Dorsolateral prefrontal cortex (tissue), 122 donors: ENCODE measurements at places on chromosomes 6 and 20.

- DNase-seq = no peak
These were observed 1274.9 kb upstream of the GJE1 start for GRCh38 chr6:140857739-140858380.

DNA sequence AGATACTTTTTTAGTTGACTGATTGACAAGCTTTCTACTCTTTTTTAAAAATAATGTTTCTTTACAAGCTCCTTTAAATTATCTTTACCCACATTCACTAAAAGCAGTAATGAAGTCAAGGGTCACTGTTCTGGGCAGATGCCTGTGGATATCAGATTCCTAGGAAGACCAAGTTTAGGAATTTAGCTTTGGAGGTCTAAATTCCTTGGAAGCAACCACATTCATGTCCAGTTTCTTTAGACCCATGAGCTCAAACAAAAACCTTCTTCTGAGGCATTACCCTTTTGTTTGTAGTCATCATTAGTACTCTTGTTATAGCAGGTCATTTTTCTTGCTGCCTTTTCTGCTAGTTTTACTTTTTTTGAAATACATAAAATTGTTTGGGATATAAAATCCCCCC lies 462.9 kb upstream of the JAG1 start:
- no peak for DNase-seq

DNA sequence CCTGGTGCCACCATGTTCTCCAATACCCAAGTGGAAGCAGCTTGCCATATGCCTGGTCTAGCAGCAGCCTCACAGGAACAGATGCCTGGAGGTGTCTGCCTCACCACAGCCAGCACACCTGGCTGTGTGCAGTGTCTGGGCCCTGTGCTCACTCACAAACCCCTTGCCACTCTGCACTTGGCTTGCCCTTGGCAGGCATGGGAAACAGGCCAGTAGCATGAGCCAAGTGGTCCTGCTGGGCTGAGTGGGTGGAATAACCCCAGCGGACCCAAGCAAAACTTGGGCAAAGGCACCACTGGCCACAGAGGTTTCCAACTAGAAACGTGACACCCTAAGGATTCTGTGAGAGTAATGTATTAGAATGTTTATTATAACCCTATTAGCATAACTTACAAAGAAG lies 600.5 kb upstream of the GJE1 start:
- DNase-seq = no peak

GRCh38 chr20:36493051-36493800 lies 48.1 kb upstream of the MYL9 start:
- DNase-seq = no peak

GRCh38 chr6:149897015-149897697 lies 757 bp downstream of the RAET1E start:
- peak; percentile 59 for DNase-seq

- DNase-seq = no peak
These were observed 66.6 kb downstream of the AFG1L start for GRCh38 chr6:108361312-108361932.

- peak; percentile 33 for DNase-seq
These were observed 47.9 kb upstream of the SRPK1 start for GRCh38 chr6:35968821-35969220.

- DNase-seq = no peak
These were observed 222.2 kb downstream of the UST start for GRCh38 chr6:148968771-148969602.

DNA sequence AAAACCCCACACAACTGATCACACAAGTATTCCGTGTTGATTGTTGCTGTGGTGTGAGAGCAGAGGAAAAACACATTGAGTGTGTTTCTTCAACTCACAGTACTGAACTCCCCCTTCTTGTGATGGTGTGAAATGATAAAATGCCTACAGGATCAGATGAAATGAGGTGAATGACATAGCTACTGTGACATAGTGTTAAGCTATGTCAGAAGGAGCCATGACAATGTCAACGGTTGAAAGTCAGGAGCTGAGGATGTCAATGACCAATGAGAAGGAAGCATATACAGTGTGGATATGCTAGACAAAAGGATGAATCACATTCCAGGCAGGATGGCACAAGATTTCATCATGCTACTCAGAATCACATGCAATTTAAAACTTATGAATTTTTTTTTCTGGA lies 38.8 kb downstream of the WASF1 start:
- no peak for DNase-seq

DNA sequence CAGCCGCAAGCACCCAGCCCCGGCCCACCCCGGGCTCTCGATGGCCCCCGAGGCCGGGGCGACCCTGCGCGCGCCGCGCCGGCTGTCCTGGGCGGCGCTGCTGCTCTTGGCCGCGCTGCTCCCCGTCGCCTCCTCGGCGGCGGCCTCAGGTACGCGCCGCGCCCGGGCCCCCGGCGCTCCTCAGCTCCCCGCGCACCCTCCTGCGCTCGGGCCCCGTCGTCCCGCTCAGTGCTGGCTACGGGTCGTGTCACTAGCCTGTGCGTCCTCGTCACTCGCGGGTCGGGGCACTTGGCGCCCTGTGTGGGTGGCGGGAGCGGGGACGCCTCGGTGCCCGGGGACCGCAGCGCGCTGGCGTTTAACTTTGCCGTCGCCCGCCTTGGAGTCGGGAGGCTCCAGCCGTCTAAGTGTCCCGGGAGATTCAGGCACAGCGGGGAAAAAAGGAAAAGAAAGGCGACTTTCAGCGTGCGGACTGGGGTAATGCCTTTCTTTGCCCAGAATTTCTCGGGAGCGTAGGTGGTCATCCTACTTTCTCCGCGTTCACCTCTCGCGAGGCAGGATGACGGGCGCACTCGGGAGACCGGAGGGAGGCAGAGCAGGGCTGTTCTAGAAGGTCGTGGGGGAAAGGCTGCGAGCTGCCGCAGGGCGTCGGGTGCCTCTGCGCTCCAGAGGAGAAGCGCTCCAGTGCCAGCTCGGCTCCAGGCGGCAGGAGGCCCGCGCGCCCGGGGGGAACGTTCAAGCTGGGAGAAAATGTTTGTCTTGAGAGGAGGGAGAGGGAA lies 545 bp downstream of the FNDC1 start:
- DNase-seq = no peak

DNA sequence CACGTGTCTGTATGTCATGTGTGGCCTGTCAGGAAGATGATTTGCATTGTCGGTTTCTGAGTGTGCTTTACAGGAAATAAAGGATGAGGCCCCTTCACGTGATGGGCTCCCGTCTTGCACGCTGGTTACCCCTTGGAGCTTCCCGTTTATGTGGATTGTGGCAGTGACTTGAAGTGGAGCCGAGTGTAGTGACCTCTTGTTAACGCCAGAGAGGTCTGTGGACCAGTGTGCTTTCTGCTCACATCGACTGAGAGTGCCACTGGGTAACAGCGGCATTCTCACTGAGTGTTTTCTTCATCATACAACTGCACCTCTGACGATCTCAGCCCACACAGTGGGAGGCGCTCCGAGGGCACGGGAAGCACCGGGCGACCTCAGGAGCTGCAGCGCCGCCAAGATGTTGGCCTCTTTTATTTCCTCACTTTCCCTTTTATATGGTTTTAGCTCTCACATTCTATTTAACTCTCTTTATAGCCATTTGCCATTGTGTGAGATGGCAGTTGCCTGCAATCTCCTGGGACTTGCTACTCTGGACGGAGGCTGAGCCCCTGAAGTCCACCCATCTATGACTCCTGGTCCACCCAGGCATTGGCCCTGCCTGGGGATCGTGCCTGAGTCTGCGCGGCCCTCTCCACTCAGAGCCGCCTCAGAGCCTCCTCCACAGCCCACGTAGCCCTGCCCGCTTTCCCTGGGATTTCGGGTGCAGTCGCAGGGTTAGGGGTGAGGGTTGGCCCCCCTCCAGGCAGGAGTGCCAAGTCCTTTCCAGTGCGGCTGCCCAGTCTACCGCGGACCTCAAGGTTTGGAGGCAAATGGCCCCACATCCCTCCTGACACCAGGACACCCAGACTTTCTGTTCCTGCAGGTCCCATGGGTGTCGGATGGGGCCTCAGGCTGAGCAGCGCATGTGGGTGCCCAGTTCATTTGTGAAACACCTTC lies 238.9 kb downstream of the ERMARD start:
- peak; percentile 25 for DNase-seq

- no peak for DNase-seq
These were observed 219.5 kb downstream of the HACE1 start for GRCh38 chr6:104640150-104640700.

GRCh38 chr6:99132026-99132635 lies 184.4 kb upstream of the FBXL4 start:
- DNase-seq = no peak

DNA sequence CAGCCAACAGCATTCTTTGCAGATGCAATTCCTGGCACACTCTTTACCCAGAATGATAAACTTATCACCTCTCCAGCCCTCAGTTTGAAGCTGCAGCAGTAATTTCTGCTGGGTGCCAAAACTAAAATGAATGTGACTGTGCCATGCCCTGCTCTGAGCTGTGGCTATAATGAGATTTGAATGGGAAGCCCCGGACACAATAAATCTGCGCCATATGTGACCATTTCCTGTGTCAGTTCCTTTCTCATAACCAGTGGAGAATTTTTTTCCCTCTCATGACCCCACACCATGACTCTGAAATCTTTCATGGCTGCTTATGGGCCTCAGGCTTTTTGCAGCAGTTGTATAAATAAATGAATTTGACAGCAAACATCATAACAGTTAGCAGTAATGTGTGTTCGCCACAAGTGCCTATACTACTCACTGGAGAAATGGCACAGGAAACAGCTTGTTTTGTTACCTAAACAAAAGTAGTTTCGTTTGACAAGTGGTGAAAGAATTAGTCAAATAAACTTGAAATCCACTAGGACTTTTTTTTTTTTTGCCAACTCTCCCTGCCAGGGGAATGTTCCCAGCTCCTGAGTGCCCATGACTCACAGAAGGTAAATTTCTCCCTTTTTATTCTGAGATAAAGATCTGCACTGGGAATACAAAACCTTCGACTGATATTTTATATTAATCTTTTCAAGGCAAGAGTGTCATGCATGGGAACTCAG lies 408.4 kb downstream of the PKHD1 start:
- no peak for DNase-seq

- no peak for DNase-seq
These were observed 171.3 kb downstream of the CD83 start for GRCh38 chr6:14288910-14289309.

- DNase-seq = peak; percentile 54
These were observed at the start of gene AIG1 for GRCh38 chr6:143060806-143061596. Gene AIG1, plus strand, starts transcription at chr6:143060889. Its CDS starts 37 bp downstream, at chr6:143060926.

DNA sequence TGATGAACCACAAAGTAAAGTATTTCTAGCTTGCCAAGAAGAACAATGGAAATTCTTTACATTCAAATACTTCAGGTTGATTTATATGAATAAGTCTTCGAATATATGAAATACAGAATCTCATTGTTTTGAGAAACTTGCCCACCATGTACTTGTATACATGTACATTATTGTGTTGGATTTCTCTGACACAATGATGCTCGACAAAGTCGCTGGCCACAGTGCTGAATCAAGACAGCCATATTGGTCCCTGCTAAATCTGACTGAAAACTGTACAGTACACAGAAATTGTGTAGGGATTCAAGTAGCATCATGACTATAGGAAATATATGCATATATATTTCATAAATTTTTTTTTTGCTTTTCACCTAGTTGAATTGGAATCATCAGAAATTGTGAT lies 13.1 kb upstream of the LIN28B start:
- DNase-seq = no peak

DNA sequence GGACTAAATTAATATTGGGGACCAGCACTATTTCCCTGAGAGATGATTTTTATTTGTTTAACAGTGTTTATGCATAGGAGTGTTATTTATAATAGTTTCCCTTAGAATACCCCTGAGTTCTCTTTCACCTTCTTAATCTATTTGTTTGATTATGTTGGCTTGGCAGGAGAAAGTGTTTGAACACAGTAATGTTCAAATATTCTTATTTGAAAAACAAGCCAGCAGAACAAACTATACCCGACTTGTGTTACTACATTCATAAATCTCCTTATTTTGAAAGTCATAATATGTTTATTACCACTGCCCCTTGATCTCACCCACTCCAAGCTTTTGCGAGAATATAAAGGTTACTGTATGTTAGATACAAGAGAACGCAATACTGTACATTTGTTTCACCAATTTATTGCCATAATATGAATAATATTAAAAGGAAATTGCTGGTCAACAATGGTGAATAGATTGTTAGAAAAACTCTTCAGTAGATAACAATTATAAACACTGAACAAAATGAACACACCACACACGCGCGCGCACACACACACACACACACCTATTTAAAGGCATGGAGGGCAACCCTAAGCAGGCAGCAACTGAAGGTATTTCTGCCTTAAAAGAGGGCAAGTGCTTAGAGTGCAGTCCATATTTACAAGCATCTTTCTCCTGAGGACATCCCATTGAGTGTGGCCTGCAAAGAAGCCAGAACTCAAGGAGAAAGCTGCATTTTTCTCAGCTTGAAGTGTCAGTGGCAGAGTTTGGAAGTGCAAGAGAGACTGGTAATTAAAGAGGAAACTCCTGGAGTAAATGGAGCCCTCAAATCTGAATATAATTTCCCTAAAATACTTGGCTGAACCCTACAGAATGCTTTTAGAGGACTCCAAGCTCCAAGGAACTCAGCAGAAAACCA lies 279.4 kb upstream of the MAN1A1 start:
- DNase-seq = no peak

GRCh38 chr6:41675176-41675775 lies 37.0 kb downstream of the MDFI start:
- DNase-seq = no peak

- DNase-seq = no peak
These were observed 26.7 kb upstream of the YWHAB start for GRCh38 chr20:44858606-44859360.

- DNase-seq = no peak
These were observed 32.4 kb downstream of the NCOA7 start for GRCh38 chr6:125823180-125823579.

- peak; percentile 54 for DNase-seq
These were observed 1.1 kb downstream of the SLC22A23 start for GRCh38 chr6:3455569-3456394.

- DNase-seq = no peak
These were observed 27.2 kb downstream of the MCUR1 start for GRCh38 chr6:13787137-13787536.

GRCh38 chr6:50610562-50610961 lies 102.8 kb upstream of the TFAP2D start:
- DNase-seq = no peak
